ENCODE measurements at places on chromosomes 11 and 22.

DNA sequence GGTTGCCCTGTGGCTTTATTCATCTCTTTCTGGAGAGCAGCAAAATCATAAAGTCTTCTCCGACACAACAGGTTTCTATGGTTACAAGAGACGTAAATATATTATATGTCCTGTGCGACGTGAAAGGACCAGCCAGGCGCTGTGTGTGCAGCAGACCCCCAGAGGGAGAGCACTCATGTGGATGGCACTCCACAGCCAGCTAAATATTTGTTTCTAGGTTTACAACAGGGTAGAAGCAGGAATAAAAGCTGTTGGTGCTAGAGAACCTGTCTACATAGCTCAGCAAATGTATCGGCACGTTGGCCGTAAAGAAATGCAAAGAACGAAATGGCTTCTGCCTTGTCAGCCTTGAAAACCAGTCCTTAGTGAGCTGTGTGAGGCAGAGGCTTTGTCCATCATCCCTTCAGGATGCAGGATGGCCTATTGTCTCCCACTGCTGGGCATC is 133.8 kb upstream of the PITPNB start:
- no peak for DNase-seq

GRCh38 chr11:66957971-66958231 is 282 bp downstream of the PC start:
- DNase-seq, result no peak

GRCh38 chr11:134999590-134999989 is 587.5 kb upstream of the B3GAT1 start:
- no peak for DNase-seq

GRCh38 chr22:28441720-28442263 is 237.8 kb downstream of the TTC28 start:
- DNase-seq, result no peak

- DNase-seq, result no peak
Measured at GRCh38 chr11:74766905-74767304, 18.3 kb downstream of the RNF169 start.
